ENCODE measurements at places on chromosomes 13 and 19. TPM values are rescaled to one million over a fixed set of nuclear protein-coding genes. Genes with fewer than 3 reads are reported as not detected.

- DNase-seq = no peak
Observed at GRCh38 chr13:34322014-34322742, 504.2 kb downstream of the RFC3 start.

DNA sequence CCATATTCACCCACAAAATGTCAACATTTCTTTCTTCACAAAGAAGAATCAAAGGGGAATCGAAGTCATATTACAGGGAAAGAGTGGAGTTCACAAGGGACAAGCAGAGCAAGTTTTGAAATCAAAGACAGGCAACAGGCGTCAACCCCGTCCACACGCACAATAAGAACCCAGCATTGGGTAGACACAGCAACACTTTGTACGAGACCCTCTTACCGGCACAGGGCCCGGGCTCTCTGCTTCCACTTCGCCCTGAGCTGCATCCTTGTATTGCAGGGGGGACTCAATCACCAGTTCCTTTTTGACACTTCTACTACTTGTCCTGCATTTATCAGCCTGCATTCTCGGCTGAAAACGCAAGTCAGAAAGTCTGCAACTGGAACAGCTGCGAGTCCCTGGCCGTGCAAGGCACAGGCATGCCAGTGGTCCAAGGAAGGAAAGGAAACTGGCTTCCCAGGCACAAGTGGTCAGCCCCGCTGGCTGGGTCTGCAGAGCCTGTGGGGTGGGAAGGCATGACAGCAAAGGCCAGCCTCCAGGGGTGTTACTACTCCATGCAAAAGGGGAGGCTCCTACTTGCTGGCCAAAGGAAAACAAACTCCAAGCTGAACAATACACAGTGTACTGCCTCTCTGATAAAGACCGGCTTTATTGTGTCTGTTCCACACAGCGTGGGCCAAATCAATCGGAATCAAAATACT is at the start of gene DOCK9:
TSS of gene DOCK9 (minus strand) at position 497 of the 698 bp plus-strand sequence. CDS start at position 342, 155 bp downstream.
- peak; percentile 78 for DNase-seq

GRCh38 chr13:50511877-50512341 is 331.6 kb downstream of the DLEU7 start:
- no peak for DNase-seq

DNA sequence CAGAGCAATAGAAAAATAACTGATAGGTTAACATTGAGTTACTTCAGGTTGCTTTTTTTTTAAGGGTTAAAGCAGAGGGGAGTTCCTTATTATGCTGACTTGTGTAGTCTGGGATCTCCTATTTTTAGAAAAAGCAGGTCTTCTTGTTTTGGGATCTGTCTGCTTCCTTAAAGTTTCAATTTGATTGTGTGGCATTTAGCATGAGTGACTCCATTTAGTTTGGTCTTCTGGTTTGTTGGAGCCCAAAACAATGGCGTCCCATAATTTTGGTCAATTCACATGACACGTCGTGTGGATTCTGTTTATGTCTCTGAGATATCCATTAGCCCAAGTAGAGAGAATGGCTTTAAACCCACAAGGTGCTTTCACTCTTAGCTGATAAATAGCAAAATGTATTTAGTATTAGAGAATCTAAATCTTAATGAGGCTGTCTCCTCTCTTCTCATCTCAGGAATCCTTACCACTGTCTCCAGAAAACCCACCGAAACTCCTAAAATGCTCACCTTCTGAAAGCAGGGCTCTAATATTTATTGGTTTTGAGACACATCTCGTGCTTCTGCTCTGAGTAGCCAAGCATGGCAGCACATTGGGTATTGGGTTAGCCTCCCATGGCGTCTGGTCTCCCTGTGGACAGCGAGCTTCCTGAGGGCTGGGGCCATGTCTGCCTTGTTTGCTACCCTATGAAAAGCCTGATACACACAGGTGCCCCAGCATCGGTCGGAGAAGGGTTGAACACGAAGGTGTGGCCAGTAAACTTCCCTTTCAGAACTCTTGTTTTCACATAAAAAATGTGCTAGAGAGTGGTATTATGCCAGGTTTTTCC is 67.2 kb upstream of the GPR183 start:
- DNase-seq = no peak

GRCh38 chr13:26787961-26788360 is 27.4 kb upstream of the GPR12 start:
- no peak for DNase-seq

PRODH2 gene
- polyA plus RNA-seq = not detected

- DNase-seq = no peak
Observed at GRCh38 chr13:97366172-97366688, 67.7 kb upstream of the RAP2A start.

- no peak for DNase-seq
Observed at GRCh38 chr13:44879452-44880058, 109.7 kb downstream of the NUFIP1 start.

GRCh38 chr13:106343836-106344235 is 191.6 kb downstream of the EFNB2 start:
- no peak for DNase-seq

- DNase-seq = peak; percentile 72
Observed at GRCh38 chr13:44652962-44653660, 77.0 kb upstream of the TSC22D1 start.

- DNase-seq = no peak
Observed at GRCh38 chr19:3407556-3408516, 41.5 kb downstream of the NFIC start.

DNA sequence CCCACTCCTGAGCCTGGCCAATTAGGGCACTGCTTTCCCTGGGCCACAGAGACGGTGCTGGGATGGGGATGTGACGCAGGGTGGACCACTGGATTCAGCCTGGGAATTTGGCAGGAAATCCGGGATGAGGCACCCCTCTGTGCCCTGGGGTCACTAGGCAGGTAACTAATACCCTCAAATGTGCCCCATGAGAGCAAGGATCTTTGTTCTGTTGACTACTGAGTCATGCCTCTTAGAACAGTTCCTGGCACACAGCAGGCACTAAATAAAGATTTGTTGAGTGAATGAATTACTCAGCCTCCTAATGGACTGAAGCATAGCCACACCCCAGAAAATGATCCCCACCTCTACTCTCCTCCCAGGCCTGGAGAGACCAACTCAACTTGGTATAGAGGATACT is 15.9 kb downstream of the OPA3 start:
- peak; percentile 87 for DNase-seq

- no peak for DNase-seq
Observed at GRCh38 chr19:53989600-53990533, 1.6 kb upstream of the CACNG6 start.

GRCh38 chr19:15421721-15422260 is 3.0 kb upstream of the AKAP8L start:
- DNase-seq = no peak

DNA sequence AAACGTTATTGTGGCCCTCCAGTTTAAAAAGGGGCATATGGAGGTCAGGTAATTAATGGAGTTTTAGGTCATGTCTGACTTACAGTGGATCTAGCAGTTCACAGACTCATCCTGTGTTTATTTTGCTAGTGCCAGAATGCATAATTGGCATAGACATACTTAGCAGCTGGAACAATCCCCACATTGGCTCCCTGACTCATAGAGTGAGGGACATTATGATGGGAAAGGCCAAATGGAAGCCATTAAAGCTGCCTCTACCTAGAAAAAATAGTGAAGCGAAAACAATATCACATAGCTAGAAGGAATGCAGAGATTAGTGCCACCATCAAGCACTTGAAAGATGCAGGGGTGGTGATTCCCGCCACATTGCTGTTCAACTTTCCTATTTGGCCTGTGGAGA is 610.7 kb downstream of the SLITRK5 start:
- no peak for DNase-seq

DNA sequence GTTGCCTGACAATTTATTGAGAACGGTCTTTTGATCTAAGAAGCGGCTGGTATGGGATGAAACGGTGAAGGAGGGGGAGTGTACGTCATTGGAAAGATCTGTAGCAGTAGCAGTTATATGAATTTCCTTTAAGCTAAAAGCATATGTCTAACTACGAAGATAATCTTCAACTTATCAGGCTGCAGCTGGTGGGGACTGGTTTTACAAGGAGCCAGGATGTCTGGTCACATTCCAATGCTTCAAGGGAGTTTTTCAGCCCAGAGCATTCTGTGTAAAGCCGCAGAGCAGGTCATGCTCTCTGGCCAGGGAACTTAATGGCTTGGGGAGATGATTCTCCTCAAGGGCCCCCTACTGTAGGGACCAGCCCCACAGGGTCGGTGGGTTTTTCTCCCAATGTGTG is 29.2 kb downstream of the CLEC4M start:
- DNase-seq = no peak

DNA sequence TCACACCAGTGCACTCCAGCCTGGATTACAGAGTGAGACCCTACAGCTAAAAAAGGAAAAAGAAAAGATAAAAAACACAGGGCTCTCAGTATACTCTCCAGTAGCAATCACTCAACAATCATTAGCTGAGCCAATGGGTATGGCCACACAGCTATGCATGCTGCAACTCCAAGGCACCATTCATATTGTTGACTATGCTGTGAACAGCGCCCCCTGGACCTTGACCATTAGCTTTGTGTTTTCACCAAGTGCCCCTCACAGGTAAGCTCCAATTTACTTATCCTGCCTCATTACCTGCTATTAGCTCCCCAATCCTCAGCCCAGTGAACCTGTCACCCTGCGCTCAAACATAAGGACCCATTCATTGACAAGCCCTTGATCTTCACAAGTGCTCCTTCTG is 35.8 kb downstream of the ZIC5 start:
- DNase-seq = no peak
